ENCODE measurements at places on chromosomes 13 and 19.

DNA sequence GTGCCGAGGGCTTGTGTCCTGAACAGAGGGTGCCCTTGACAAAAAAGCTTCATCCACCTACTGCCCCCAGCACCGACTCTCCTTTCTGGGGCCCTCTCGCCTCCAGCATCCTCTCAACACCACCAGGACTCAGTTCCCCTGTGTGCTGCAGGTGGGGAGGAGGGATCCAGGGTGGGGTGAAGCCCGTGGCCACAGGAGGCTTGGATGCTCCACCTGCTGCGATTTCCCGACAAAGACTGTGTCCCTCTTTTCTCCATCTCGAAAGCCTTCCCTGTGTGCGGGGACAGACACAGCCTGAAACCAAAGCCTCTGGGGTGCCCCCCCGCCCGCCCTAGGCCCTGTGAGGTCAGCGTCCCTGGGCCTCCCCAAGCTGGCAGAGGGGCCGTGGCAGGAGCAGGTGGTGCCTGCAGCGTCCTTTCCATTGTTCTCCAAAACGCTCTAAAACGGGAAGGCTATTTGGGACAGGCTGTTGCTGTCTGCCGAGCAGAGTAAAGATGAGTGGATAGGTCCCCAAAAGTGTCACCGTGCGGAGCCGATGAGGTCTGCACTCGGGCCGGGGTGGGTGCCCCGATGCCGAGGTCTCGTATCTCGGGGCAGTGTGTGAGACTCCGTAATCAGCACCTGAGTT lies 185.7 kb downstream of the PTPRS start:
- no peak for DNase-seq

DNA sequence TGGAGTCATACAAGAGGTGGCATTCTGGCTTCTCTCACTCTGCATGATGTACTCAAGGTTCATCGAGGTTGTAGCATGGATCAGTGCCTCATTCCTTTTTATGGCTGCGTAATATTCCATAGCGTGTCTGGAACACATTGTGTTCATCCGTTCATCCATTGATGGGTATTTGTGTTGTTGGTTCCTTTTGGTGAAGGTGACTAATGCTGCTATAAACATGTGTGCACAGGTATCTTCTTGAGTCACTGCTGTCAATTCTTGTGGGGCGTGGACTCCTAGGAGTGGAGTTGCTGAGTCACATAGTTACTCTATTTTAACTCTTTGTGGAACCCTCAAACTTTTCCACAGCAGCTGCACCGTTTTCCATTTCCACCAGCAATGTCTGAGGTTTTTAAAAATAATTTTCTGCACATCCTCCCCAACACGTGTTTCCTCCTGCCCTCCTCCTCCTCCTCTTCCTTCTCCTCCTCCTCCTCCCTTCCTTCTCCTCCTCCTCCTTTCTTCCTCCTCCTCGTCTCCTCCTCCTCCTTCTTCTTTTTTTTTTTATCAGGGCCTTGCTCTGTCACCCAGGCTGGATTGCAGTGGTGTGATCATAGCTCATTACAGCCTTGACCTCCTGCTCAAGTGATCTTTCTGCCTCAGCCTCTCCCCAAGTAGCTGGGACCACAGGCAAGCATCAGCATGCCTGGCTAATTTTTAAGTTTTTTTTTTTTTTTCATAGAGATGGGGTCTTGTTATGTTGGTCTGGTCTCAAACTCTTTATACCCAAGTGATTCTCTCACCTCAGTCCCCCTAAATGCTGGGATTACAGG lies 2.0 kb upstream of the TMEM221 start:
- DNase-seq: no peak

DNA sequence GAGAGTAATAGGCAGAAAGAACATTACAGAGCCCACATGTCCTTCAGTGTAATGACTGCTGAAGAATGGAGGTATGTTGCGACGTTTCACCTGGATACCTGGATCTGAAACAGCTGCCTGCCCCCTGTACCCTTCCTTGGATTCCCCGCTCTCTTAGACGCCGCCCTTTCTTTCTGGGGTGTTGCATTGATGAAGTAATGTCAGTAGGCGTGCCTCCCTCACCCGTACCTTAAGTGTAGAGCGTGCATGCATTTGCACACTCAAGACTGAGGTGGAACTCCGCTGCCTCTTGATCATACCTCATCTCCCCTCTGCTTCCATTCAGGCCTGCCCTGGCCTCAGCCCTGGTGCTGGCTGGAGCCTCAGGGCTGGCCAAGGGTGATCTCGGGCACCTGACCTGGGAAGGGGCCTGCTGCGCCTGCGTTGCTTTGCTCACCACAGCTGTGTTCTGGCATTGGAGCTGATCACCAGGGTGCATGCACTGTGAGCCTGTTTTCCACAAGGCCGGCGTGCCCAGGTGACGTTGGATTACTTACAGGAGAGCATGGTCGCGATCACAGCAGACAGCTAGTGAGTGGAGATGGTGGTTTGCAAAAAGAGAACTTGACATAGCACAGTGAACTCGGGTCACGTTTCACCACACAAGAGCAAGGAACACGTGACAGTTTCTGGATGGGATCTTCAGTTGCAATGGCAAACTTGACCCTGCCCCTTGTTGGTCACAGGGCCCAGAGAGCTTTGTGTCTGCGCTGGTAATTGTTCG lies 99.0 kb downstream of the ARHGEF7 start:
- no peak for DNase-seq

- DNase-seq: no peak
Measured at GRCh38 chr19:31421856-31422255, 72.6 kb upstream of the TSHZ3 start.

DNA sequence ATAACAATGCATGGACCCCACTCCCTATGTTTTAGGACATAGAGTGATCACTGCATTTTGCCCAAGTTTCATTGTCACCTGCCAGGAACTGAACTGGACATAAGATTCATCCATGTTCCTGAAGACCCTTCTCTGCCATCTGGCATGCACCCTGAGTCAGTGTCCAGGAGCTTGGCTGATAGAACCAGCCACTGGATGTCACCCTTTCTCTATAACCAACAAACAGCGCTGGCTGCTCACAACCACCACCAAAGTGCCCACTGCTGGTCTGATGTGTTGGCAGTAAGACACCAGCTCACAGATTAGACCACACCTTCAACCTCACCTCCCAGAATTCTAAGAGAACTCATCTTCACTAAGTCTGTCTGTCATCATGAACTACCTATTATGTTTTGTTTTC lies 333.4 kb downstream of the ITGBL1 start:
- DNase-seq: no peak

GRCh38 chr13:52156724-52157261 lies 2.6 kb downstream of the NEK3 start:
- no peak for DNase-seq

DNA sequence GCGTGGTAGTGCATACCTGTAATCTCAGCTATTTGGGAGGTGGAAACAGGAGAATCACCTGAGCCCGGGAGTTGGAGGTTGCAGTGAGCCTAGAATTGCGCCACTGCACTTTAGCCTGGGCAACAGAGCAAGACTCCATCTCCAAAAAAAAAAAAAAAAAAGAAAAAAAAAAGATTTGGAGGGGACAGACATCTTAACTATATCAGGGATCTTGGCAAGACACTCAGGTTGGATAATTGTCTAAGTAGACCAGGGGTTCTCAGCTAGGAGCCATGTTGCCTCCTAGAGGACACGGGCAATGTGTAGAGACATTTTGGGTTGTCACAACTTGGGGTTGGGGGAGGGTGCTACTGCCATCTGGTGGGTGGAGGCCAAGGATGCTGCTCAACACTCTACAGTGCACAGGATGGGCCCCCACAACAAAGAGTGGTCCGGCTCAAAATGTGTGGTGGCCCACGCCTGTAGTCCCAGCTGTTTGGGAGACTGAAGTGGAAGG lies 1.9 kb upstream of the ZNF580 start:
- DNase-seq: no peak

GRCh38 chr19:1105008-1105872 lies 1.4 kb downstream of the GPX4 start:
- DNase-seq: no peak

DNA sequence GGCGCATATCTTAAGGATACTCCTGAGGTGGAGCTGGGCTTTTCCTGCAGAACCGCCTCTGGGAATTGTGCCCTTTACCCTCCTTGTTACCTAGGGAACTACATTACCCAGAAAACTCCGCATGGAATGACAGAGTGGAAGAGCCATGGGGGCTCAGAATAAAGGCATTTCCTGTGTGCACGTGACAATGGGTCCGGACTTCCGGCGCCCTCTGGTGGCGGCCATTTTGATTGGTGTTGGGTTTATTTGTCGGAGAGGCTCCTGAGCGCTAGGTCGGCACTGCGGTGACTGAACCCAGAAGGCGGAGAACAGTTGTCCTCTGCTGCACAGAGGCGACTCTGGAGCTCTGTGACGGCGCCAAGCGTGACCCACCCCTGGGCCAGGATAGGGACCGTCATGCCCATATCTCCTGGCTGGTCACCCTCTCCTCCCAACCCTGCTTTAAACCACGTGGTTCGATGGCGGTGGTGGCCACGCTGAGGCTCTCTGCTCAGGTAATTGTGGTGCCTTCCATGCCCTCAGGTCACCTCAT lies at the start of gene ZNF587B:
Gene ZNF587B, plus strand, starts transcription at position 229 of the 532 bp plus-strand sequence. Its CDS starts 230 bp downstream, at position 459.
- DNase-seq: no peak

DNA sequence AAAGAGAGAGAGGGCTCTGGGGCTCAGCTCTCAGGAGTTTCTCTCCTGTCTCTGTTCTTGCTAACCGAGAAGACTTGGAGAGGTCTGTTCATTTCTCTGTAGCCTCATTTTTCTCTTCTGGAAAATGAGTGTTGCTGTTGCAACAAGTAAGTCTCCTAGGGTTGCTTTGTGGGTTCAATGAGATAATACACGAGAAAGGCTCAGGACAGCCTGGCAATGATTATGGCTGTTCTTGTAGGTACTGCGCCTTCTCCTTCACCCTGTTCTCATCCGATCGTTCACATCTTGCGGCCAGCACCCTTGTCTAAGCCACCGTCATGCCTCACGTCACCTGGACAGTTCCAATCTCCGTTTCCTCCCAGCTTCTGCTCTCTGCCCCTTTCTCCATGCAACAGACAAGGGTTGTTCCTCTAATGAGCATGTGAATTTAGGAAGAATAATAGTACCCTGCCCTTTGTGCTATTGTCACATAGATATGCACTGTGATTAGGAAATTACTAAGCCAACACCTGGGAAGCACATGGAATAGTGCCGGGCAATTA lies 4.2 kb downstream of the C5AR1 start:
- DNase-seq: no peak

GRCh38 chr13:79417741-79418140 lies 11.7 kb upstream of the RBM26 start:
- no peak for DNase-seq

DNA sequence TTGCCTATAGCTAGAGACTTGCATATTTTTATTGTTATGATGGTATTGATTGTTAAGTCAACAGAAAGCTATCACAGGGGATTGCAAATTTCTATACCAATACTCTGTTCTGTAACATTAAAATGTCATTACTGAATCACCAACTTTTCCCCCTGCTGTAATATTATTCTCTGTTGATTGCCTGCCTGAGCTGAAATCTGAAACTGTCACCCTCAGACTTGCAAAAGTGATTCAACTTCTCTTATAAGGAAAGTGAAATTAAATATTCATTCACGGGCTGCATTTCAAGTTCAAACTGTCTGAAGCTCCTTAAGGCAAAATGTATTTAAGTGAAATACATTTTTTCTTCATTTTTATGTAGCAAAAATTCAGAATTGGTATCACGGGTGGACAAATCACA lies 723.2 kb downstream of the PCDH9 start:
- no peak for DNase-seq

- DNase-seq: no peak
Measured at GRCh38 chr13:97544031-97544765, 110.2 kb downstream of the RAP2A start.

DNA sequence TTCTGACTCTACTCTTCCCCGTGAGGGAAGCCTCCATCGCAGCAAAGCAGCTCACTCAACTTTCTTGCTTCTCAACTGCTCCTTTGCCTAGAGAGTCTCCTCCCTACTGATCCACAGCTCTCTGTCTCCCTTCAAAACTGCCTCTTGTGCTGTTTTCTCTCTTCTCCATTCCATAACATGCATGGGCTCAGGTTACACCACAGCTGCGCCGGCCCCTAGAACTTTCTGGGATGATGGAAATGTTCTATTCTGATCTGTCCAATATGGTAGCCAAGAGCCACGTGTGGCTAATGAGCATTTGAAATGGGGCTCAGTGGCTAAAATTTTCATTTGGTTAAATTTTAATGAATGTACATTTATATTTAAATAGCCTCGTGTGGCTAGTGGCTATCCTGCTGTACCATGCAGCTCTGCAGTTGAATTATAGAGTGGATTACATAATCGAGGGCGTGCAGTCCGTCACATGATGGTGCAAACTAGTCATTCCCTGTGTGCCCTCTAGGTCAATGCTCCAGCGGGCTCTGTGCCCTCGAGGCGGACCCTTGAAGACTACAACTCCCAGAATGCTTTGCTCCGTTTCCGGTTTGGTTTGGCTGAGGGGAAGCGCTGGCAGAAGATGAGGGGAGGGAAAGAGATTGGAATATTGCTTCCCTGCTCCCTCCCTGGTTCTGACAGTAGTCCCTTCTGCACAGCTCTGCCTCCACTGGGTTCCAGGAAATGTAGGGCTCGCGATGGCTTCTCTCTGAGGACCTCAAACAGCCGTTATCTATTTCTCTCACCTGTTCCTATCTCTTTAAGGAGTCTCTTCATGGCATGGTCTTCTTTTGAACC lies 109.8 kb downstream of the CACNA1A start:
- no peak for DNase-seq

GRCh38 chr19:35311901-35312665 lies 16.9 kb upstream of the CD22 start:
- no peak for DNase-seq

DNA sequence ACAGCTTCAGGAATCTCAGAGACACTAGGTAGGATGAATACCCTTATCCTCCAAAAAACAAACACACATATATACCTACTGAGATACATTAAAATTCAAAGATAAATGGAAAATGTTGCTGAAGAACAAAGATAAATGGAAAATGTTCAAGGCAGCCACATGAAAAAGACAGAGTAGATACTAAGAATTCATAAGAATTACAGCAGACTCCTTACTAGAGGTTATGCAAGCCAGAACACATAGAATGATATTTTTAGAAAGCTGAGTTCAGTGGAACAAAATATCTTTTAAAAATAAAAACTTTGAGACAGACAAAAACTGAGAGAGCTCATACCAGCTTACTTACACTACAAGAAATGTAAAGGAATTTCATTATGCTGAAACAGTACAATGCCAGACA lies 35.6 kb downstream of the UCHL3 start:
- DNase-seq: no peak

GRCh38 chr19:49491804-49492572 lies 4.2 kb upstream of the RPS11 start:
- DNase-seq: no peak

DNA sequence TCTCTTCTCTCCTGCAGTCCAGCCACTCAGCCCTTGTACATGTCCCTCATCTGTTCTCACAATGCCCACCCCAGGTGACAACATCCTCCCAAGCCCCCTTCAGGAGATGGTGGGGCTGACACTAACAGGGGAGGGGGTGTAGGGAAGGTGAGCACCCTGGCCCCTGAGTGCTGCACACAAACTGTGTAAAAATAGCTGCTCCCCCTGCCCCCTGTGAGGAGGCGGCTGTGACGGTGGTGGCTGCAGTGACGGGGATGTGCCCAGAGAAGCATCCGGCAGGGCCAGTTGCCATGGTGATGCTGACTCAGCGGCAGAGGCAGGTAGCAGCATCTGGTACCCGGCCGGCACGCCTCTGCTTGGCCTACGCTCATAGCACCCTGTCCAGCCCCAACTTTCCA lies 13.0 kb upstream of the JUND start:
- DNase-seq: no peak

All from thoracic aorta (tissue), 2 donors.